Activated CD4-positive, alpha-beta T cell treated with anti-CD3 and anti-CD28 coated beads, Interleukin-2, Interleukin-4, amounts not matched to agents 100 ng/mL and 50 ng/mL, durations not matched to agents 16 hours and 8 hours (primary cell): ENCODE measurements at places on chromosomes 5 and 9.
A peak's percentile ranks its signal among the peaks of the same experiment; 100 is the strongest.

- DNase-seq, result peak; percentile 25
These were observed 987 bp downstream of the FBXW5 start for GRCh38 chr9:136943291-136944211.

DNA sequence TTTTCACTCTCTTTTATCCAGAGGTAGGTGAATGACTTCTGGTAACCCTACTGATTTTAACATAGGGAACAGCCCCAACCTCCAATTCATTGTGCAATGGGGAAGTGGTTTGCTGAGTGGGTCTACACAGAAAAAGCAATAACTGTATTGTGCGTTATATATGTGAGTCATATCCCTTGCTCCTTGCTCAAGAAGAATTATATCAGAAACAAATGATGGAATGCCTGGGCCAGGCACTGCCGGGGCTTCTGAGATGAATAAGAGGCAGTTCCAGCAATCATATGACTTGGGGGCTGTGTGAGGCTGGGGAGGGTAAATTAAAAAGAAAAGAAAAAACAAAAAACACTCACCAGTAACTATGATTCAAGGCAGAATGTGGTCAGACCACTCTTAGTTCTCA lies 79.2 kb upstream of the ABCA1 start:
- DNase-seq, result peak; percentile 25

DNA sequence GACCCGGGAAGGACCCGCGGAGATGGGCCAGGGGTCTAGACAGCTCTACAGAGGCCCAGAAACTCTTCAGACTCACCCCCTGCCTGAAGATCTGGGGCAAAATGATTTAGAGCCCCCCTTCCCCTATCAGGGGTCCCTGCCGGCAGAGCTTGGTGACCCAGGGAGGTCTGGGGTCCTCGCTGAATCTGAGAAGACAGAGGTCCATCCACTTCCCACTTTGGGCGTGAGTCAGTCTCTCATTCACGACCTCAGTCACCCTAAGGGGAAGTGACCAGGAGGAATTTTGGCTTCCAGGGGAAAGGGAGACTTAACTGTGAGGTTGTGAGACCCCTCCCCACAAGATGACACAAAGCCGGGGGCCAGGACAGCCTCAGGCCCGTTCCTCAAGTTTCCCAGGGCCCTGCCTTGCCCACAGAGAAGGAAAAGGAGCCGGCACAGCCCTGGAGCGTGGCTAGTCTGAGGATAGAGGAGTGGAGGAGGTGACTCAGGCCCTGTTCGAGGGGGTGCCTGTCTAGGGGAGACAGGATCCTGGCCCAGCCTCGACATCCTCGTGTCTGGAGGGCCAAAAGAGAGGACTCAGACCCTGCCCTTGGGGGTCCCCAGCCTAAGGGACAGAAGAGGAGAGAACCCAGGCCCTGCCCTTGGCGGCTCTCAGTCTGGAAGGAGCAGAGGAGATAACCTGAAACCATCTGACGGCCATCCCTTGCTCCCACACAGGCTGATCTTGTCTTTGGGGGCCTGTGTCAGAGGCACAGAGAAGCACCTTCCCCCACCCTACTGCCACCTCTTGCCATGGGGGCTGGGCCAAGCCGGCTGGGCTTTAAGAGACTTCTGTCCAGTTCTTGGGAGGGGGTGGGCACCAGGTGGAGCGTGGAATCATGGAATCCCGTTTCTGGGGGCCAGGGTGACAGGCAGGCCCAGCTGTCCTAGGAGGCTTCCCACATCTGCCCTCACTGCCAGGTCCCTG lies 889 bp downstream of the PDLIM4 start:
- no peak for DNase-seq

DNA sequence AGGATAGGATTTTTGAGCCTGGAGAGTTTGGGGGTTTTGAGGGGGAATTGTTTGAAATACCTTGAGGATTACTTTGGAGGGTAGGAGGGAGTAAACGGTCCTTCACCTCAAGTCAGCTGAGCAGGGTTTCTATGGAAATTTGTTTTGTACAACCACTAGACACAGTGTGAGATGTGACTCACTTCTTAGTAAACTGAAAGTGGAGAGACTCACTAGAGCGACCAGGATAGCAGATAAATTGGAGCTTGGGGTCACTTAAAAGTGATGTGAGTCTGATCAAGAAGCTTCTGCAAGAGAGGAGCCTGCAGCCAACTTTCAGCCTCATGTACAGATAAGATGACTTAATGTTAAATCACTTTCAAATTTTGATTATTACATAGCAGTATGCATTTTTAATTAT lies 1945.9 kb upstream of the NUDT12 start:
- DNase-seq, result no peak

- no peak for DNase-seq
These were observed 7.5 kb upstream of the OTULINL start for GRCh38 chr5:14574096-14574495.

DNA sequence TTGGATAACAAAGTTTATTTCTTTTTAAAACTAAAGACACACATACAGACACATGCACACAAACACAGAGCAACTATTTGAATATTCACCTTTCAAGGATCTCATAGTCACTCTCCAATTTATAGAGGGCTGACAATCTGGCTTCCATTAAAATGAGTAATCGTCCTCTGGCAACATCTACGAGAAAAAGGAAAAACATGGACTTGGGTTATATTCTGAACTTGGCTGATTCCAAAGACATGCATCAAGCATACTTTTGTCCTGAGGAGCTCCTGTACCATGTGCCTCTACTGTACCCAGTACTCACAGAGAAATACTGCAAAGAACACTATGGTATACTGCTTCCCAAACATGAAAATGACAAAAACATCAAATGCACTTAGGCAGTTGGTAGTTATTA lies 15.4 kb downstream of the IARS1 start:
- DNase-seq, result no peak

DNA sequence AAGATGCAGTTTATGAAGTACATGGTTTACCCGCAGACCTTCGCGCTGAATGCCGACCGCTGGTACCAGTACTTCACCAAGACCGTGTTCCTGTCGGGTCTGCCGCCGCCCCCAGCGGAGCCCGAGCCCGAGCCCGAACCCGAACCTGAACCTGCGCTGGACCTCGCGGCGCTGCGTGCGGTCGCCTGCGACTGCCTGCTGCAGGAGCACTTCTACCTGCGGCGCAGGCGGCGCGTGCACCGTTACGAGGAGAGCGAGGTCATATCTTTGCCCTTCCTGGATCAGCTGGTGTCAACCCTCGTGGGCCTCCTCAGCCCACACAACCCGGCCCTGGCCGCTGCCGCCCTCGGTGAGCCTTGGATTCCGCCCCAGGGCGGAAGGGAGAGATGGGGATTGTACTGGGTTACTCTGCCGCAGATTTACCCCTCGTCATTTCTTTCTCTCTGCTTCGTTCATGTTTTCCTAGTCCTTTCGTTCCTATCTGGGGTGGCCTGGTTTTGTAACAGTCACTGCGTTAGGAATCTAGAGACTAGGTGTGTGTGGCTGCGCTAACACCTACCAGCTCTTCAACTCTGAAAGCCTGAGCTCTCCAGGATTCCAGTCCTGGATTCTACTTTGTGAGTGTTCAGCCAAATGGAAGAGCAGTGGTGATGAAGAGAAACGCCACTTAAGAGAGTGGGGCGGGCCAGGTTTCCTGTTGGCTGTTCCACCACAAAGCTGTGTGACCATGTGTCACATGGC lies 638 bp downstream of the MRPS30 start:
- DNase-seq, result peak; percentile 49

- peak; percentile 87 for DNase-seq
These were observed 22.1 kb upstream of the IL13 start for GRCh38 chr5:132635873-132636272.

- no peak for DNase-seq
These were observed 31.5 kb downstream of the DDX31 start for GRCh38 chr9:132638240-132638639.
